ENCODE measurements at places on chromosomes 7 and 10.

- DNase-seq: no peak
Measured at GRCh38 chr7:139734395-139734794, 43.4 kb downstream of the HIPK2 start.

DNA sequence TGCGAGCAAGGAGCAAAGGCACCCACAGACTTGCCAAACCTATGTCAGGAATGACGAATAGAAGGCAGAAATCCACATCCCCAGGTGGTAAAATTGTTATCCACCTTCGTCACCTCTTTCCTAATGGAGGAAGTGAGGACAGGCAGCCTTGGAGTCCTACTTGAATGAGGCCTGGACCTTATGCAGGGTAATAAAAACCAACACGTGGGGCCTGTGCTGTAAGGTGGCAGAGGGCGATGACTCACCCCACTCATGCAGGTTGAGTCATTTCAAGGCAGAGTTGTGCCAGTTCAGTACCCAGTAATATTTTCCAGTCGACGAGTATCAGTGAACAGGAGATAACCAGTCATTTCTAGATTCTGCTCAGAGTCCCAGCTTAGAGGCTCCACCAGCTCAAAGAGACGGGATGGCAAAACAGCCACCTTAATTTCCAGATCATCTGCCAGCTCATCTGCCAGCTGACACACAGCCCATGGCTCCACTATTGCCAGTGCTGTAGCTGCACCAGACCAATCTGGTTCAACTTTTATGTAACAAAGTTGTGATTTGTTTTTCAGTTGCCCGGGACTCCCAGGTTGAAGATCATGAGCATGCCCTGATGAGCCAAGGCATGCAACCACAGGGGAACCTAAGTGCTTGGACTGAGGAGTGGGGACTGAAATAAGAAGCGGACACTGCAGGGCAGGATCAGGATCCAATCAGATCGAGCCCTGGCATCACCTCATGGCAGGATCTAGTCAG lies 176.2 kb upstream of the ITGB1 start:
- no peak for DNase-seq

DNA sequence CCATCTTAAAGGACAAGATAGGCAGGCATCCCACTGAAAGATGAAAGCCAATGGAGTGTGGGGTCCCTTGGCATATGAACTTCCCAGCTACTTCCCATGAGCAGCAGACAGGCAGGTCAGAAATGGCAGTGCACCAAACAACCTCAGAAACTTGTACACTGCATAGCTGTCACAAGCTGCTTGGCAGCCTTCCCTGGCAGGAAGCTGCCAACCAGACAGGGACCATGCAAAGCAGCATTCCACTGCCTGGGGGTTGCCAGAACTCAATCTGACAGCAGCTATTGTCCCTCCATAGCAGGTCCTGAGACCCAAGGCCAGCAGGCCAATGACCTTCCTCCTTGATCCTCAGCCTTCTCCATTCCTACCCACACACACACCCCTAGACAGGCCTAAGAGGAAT lies 139.5 kb downstream of the PLCE1 start:
- no peak for DNase-seq

GRCh38 chr10:10198363-10198762 lies 819.3 kb upstream of the CELF2 start:
- no peak for DNase-seq

- DNase-seq: no peak
Measured at GRCh38 chr10:26043469-26043868, 109.4 kb downstream of the MYO3A start.

- DNase-seq: no peak
Measured at GRCh38 chr7:20385126-20385525, 54.4 kb downstream of the ITGB8 start.

- DNase-seq: no peak
Measured at GRCh38 chr10:97468162-97468561, 22.2 kb downstream of the ZDHHC16 start.

- no peak for DNase-seq
Measured at GRCh38 chr10:4850397-4850796, 24.4 kb downstream of the AKR1E2 start.

- no peak for DNase-seq
Measured at GRCh38 chr7:6691609-6692106, 15.1 kb downstream of the ZNF12 start.

- DNase-seq: no peak
Measured at GRCh38 chr10:36381748-36382147, 739.7 kb upstream of the FZD8 start.

DNA sequence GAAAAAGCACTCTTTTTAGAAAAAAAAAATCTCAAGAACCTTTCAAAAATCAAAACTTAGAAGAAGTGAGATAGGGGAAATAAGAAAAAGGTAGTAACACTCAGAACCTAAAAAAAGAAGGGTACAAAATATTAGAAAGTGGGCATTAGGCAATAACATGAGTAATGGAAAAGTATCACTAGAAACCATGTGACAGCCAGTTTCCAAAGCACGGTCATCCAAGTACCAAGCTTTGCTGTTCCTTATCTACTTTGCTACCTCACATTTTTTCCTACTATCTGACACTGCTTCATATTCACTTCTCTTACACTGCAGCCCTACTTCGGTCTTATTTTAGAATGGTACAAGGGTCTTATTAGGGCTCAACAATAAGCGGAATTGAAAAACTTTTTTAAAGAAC lies 30.3 kb downstream of the IMMP2L start:
- no peak for DNase-seq

DNA sequence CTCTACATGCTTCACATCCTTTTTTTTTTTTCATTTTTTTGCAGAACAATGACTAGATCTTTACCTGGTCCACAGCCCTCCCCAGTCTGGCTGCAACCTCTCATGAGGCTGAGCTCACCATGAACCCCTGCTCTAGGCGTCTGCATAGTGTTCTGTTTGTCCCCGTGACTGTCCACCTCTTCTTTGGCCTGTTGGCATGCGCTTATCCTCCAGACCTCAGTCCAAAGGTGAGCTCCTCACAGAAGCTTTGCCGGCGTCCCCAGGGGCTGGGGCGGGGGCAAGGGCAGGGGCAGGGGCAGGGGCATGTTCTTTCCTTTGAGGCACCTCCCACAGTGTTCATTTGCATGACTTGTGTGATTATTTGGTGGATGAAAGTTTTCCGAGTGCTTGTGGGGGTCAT lies 218.4 kb upstream of the ZNF32 start:
- DNase-seq: no peak

- DNase-seq: no peak
Measured at GRCh38 chr10:75507469-75507868, 76.0 kb downstream of the LRMDA start.

GRCh38 chr10:393787-394438 lies 258.7 kb downstream of the ZMYND11 start:
- DNase-seq: no peak

- no peak for DNase-seq
Measured at GRCh38 chr10:123755061-123755460, 88.9 kb downstream of the GPR26 start.

- no peak for DNase-seq
Measured at GRCh38 chr7:143519411-143520131, 41.9 kb downstream of the TAS2R41 start.

GRCh38 chr7:157690058-157690832 lies 353.4 kb downstream of the DNAJB6 start:
- DNase-seq: no peak

DNA sequence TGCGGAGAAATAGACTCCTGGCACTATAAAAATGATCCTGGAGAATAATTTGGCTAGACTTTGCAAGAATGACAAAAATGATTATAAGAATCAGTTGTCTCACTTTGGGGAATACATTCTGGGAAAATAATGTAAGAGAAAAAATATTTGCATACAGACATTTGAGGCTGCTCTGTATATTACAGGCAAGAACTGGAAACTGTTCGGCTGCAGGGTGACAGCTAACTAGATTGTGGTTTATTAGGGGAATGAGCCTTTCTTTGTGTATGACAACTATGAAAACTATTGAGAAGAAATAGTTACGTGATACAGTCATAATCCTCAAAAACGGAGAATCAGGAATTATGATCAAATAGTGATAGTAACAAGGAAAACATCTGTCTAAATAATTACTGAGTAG lies 8.6 kb downstream of the TRIM56 start:
- no peak for DNase-seq

GRCh38 chr10:73000973-73001372 lies 46.4 kb upstream of the PLA2G12B start:
- DNase-seq: no peak

GRCh38 chr7:129041142-129042085 lies 13.5 kb downstream of the TNPO3 start:
- DNase-seq: no peak

DNA sequence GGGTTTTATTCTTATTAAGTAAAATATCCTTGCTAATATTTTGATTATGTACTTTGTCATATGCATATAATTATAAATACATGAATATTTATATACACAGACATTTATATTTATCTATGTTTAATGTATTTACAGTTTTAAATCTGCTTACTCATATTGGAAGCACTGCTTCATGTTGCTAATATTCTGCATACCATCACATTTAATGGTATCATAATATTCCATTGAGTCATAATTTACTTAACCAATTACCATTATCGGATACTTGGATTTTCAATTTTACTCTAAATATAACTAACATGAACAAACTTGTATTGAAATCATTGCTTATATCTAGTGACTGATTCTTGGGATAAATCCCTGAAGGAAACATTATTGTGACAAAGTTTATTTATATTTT lies 155.2 kb downstream of the MBL2 start:
- DNase-seq: no peak

DNA sequence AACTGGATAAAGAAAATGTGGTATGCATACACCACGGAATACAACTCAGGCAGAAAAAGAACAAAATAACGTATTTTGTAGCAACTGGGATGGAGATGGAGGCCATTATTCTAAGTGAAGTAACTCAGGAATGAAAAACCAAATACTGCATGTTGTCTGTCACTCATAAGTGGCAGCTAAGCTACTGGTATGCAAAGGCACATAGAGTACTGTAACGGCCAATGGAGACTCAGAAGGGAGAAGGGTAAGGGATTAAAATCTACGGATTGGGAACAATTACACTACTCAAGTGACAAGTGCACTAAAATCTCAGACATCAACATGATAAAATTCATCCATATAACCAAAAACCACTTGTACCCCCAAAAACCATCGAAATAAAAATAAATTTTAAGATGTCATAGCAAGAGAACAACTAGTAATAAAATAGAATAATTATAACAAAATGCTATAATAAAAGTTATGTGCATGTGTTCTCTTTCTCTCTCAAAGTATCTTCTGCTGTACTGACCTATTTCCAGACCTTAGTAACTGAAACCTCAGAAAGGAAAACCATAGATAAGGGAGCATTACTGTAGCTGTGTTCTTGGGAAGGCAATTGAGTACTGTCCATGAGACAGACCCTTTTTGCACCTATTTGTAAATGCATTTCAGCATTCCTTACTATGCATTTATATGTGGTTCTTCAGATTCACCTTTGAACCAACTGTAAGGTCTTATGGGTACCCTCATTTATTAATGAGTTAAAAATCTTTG lies 6.7 kb upstream of the NEBL start:
- no peak for DNase-seq

- DNase-seq: no peak
Measured at GRCh38 chr10:29479981-29480954, 154.5 kb downstream of the SVIL start.

All from NCI-H1930 (cell line).